ENCODE measurements at places on chromosomes 2 and 18.

DNA sequence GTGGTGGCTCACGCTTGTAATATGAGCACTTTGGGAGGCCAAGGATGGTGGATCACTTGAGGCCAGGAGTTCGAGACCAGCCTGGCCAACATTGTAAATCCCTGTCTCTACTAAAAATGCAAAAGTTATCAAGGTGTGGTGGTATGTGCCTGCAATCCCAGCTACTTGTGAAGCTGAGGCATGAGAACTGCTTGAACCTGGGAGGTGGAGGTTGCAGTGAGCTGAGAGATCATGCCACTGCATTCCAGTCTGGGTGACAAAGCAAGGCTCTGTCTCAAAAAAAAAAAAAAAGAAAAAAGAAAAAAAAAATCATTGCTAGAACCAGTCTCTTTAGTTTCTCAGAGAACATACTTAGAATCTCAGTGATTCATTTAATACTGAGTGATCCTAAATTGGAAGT, 217.1 kb downstream of the DYM start:
- no peak for DNase-seq

- peak; percentile 34 for DNase-seq
These were observed 1.4 kb upstream of the PLCL1 start for GRCh38 chr2:197803033-197803444.

DNA sequence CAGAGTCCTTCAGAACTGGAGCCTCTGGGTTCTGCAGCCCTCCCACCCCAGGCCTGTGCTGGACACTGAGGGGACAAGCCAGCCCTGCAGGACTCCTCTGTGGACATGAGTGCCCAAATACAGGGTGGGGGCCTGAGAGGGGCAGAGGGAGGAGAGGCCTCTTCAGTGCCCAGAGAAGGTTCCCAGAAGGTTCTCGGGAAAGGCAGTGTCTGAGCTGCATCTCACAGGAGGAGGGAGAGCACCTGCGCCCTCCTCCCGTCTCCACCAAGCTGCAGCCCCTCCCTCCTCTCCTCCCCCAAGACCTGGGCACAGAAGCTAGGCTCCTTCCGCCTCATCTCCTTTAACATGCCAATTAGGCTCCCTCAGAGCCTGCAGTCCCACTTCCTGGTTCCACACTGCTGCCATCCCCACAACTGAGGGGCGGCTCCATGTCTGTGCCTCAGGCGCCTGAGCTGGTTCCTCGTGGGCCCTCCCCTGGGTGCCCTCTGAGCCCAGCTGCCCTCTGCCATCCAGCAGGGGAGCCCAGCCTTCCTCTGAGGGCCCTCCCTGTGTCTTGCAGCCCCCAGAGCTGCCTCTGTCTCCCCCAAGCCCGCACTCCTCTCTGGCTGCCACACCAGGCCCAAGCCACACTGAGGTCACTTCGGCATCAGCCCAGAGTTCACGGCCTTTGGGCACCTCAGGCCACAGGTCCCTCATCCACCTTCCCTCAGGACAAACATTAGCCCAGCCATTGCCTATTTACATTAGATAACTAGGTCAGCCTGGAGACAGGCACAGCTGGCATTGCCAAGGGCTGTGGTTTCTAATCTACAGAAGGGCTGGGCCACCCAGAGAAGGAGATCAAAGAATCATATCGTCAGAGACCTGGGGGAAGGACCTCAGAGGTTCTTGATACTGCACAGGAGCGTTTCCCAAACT, 28.9 kb downstream of the KCNK3 start:
- no peak for DNase-seq

DNA sequence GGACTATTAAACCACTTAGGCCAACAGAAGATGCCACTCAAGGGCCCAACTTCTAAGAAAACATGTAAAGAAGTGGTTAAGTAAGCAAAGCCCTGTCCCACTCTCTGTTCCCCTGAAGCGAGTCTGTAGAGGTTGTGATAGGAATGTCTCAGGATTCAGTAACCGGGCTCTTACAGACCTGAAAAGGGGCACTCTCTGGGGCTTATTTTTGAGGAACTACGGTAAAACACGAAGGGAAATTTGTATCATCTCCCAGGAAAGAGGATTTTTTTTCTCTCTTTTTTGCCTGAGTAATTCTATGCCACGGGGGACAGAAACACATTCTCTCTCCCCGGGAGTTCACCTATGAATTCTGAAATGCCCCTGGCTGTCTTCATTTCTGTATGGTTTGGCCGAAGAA, 77.4 kb downstream of the VIT start:
- DNase-seq: no peak

Measured in NCI-H748 treated with DMSO at 0.1 percent for 48 hours (cell line).